Stimulated activated CD4-positive, alpha-beta T cell treated with anti-CD3 and anti-CD28 coated beads, Interleukin-2, amount 100 ng/mL, for 24 hours (primary cell): ENCODE measurements at places on chromosomes 7 and 10.

DNA sequence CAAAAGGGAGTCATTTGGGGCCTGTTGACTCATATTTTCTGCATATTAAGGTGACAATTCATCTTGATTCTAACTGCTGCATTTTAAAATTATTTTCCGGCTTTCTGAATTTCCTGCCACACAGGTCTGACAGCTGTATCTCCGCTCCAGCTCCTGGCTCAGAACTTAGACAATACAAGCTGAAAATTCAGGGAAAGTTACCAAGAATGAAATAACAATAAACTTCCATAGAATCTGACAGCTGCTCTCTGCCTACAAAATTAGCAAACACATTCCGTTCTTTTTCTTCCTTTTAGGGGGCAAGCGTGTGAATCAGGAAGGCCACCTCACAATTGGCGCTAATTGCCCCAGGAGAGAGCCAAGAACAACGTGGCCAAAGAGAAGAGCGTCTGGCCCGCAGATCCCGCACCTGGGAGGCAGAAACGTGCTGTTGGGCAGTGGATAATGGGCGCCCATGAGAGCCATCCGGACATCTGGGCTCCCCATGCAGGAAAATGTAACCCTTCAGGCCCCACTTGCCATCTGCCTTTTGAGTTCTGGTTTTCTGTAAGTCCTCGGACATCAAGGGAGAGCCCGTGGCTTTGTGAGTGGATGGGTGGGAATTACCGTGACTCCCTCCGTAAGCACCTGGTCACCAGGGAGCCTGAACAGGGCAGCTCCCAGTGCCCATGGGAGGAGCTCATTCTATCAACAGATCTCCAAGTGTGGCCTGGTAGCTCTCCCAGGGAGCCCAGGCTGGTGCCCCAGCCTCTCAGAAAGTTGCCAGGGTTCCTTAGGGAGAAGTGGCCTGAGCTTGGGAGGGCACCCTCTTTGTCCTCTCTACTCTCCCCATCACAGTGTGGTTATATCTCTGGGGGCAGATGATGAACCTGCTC lies 5.0 kb downstream of the CLRN3 start:
- no peak for DNase-seq

- no peak for DNase-seq
These were observed 11.9 kb downstream of the GSDME start for GRCh38 chr7:24745355-24745754.

- DNase-seq, result no peak
These were observed 80.1 kb upstream of the AUTS2 start for GRCh38 chr7:69517985-69518704.

DNA sequence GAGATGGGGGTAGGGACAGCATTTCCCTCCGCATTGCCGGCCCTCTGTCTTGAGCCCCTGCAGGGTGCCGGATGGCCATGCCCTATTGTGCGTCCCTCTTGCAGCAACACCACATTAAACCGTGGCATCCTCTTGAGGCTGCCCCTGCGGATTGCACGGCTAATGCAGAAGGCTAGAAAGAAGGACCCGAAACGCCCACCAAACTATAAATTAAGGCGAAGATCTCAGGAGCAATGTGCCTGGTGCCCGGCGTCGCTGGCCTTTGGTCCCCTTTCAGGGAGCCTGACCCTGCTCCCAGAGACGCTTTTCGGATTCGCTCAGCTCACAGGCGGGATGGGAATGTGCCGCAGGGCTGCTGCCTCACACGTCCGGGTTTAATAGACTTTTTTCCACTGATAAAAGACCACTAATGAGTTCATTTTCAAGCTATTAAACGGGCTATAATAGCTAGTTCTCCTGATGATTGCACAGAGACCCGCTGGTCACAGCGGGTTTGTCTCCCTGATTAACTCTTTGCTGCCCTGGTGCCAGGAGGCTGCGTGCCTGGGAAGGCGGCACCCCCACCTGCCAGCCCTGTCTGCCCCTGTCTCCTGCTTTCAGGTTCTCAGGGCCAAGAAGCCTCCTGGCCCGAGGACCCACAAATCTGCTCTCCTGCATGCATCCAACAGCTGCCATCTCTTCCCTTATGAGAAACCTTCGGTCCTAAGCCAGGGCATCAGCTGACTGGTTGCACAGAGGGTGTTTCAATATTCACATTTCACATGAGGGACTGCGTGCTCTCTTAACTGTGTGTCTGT lies 128.3 kb downstream of the ADARB2 start:
- no peak for DNase-seq

DNA sequence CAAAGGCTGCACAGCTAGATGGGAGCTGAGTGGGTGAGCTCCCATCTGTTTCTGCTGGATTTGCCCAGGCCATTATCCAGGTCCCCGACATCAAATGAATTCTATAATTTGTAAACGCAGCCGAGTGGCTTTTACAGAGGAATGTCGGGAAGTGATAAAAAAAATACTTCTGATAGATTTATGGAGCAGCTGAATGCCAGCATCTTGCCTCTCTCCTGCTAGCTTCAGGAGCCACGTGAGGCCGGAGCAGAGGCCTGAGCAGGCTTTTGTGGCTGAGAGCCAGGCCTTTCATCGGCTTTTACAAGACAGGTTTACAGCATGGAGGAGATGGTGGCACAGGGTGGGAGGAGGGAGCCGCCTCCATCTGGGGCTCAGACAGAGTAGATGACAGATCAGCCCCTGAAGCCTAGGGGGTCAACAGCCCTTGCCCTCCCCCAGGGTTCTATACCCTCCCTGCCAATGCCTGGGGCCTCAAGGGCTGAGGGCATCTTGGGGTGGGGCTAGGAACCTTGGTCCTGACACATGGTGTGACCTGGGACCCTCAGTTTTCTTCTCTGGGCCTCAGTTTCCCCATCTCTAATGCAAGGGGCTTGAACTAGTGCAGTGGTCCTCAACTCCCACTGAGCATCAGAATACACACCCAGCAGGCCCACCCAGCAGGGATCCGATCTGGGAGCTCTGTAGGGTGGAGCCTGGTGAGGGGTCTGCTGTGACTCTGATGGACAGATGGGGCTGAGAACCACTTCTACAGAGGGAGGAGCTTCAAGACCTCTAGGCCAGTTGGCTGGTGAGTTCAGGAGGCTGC lies 44.2 kb upstream of the PCBD1 start:
- DNase-seq, result no peak

GRCh38 chr10:50314169-50315071 lies 63.1 kb upstream of the ASAH2 start:
- no peak for DNase-seq

GRCh38 chr10:43117777-43118583 lies 20.3 kb upstream of the CSGALNACT2 start:
- no peak for DNase-seq

DNA sequence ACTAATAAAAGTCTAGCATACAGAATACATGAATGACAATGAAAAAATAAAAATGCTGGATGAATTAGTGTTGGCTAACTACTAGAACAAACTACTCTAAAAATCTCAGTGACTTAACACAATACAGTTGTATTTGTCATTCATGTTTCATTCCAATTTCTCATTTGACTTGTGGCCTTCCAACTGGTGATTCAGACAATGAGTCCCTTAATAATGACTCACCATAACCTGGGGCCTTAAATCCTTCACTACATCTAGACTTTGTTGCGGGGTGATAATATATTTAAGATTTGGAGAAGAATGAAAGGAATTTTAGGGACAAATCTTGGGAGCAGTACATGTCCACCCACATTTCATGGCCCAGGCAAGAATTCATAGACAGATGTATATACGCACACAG lies 90.5 kb upstream of the POM121L12 start:
- no peak for DNase-seq

DNA sequence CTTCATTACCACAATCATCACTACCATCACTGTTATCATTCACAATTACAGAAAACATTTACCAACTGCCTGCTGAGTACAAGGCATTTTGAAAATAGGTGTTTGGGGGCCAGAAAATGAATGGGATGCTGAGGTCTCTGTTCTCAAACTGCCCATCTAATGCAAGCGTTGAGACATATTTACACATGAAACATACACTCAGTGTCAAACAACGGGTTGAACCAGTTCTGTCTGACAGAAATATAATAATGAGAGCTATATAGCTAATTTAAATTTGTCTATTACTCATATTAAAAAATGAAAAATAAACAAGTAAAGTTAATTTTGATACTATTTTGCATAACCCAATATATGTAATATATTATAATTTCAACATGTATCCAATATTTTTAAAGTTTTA lies 303.1 kb downstream of the KCNMA1 start:
- no peak for DNase-seq

GRCh38 chr7:117212969-117213877 lies 109.6 kb downstream of the WNT2 start:
- DNase-seq, result peak; percentile 39

GRCh38 chr7:21099432-21099831 lies 312.7 kb upstream of the SP8 start:
- DNase-seq, result no peak

DNA sequence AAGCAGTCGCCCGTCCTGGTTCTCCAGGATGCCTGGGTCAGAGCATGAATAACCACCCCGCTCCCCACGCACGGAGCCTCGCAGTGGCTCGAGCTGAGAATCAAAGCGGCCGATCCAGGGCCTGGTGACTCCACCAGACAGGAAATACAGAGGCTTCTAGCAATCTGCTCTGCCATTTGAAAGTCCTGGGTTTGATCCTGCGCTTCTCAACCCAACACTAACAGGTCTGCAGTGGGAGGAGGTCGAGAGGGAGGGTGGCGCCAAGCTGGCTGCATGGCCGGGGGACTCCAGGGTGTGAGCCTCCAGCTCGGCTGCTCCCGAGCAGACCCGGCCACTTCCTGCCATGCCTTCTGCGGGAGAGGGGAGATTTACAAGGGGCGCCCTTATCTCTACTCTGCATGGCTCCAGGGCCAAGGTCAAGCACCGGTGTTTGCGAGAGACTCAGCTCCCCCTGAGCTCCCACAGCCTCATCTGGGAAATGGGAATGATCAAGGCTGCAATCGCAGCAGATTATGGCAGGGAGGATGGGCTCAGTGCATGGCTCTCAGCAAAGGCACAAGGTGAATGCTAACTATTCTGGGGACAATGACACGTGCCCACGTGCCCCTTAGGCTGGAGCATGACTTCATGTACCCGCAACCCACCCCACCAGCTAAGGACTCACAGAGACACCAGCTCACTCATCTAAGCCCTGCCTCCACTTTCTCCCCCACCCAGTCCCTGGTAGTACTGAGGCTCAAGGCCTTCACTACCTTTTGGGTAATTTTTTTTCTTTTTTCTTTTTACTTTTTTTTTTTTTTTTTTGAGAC lies 73.9 kb upstream of the TNRC18 start:
- peak; percentile 21 for DNase-seq

DNA sequence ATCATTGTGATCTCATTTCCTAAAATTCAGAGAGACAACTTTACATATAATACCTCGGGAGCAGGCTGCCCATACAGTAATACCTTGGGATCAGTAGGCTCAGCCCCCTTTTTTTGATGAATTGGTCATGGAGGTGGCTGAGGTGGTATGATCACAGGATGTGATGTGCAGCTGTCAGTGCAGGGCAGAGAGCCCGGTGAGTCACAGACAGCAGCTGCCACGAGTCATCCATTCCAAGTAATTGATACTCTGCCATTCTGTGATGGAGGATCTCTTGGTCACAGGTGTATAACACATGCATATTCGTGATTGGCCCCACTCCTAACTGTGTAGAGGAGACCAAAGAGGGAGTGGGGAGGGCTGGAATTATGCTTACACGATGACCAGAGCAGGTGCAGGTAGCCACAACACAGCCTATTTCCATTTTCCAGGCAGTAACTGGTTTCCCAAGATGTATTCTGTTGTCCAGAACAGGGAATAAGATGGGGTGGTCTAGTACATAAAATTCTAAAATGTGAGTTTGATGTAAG lies 14.1 kb downstream of the NRCAM start:
- DNase-seq, result peak; percentile 31

DNA sequence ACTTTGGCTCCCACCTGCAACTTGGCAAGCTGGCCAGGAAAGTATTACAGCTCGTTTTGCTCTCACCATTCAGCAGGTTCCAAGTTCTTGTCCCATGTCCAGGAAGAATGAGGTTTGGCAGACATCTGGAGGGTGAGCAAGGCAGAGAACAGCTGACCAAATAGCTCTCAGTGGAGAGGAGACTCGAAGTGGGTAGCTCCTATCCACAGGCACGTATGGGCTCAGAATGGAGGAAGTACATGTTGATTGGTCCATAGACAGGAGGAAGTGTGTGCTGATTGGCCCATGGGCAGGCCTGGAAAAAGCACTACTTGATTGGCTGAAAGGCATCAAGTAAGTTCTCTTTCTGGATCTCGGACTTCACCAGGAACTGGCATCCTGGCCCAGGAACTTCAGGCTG lies 3.0 kb upstream of the NCAPG2 start:
- no peak for DNase-seq

DNA sequence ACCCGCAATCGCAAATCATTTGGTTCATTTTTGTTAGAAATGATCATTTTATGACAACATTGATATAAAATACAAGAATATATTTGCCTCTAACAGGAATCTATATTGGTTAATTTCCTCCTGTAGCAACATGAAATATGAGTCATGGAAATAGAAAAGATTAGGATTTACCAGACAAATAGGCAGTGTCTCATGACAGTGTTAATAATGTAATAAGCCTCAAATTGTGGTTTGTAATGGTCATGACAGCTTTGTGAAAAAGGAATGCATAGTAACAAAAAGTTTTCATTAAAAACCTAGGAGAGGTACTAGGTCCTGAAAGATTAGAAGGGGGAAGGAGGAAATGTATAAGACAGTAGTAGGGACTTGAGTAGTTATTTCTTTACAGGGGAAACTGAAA lies 7.9 kb upstream of the SLK start:
- DNase-seq, result no peak

DNA sequence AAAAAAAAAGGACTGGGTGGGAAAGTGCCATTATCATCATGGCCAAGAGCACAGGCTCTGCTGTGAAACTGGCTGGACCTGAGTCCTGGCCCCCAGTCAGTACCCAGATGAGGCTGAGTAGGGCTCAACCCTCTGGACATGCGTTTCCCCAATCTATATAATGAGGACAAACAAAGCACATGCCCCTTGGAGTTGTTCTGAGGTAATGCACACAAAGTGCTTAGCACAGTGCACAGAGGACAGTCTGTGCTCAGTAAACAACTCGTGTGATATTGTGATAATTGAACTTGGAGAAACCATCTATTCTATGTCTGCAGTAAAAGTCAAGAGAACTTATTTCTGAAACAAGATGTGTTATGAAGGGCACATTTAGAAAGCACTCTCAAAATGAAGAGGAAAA lies 138.8 kb downstream of the KCNMA1 start:
- DNase-seq, result no peak

DNA sequence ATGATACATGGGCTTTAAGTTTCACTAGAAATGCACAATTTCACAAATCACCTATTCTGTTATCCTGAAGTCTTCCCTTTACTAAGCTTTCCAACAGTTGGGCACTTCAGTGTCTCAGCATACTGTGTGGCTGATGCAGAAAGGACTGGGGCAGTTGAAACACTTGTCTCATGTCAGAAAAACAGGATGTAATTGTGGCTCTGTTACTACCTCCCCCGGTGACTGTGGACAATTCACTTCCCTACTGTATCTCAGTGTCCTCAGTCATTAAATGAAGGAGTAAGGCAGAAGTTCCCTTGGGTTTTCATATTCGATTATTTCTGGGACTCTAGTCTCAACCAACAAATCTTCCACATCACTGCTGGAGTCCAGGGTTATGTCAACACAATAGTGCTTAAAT lies 17.9 kb downstream of the ANKRD22 start:
- no peak for DNase-seq

GRCh38 chr10:112811741-112812551 lies 138.1 kb upstream of the TCF7L2 start:
- no peak for DNase-seq

- DNase-seq, result no peak
These were observed 16.3 kb downstream of the SEPTIN7 start for GRCh38 chr7:35817181-35817580.

- DNase-seq, result no peak
These were observed 31.6 kb downstream of the GRB10 start for GRCh38 chr7:50751146-50751545.

GRCh38 chr10:128625926-128626325 lies 499.7 kb upstream of the MKI67 start:
- DNase-seq, result no peak
